SK-N-DZ (cell line): ENCODE measurements at places on chromosomes 11 and 22.

DNA sequence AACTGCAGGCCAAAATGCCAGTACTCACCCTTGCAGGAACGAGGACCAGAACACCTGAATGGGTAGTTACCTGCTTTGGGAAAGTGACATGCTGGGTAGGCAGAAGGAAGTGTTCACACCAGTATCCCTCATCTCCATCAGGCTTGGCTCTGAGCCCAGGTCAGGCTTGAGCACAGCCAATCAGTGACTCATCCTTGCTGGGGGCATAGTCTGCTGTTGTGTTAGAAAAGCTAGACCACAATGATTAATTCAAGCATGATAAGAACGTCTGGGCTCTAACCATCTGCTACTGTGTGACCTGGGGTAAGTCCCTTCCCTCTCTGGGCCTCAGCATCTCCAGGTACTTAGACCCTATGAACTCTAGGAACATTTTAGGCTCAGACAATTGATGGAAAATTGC, 450.4 kb downstream of the MIAT start:
- no peak for DNase-seq

DNA sequence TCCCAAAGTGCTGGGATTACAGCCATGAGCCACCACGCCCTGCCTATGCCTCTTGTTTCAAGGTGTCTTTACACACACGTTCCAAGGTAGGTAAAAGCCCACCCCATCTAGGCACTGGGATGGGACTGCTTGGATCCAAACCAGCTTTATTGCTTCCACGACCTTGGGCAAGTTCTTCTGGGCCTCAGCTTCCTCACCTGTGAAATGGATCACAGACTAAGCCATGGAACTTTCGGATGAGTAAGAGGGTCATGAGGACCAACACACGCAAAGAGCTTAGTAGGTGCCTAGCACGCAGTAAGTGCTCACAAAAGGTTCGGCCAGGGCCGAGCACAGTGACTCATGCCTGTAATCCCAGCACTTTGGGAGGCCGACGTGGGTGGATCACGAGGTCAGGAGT, 15.6 kb downstream of the RHOD start:
- DNase-seq = no peak

DNA sequence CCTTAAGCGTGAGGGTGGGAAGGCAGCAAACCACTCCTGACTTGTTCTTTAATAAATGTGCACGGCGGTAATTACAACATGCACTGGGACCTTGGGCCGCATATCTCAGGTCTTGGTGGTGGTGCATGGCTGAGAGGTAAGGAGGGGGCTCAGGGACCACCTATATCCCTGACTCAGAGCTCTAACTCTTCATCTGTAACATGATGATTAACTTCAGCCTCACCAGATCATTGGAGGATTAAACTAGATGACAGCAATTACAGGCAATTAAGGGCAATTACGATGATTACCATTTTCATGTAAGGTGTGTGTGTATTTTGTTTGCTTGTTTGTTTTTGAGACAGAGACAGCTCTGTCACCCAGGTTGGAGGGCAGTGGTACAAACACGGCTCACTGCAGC, 45.0 kb downstream of the FBLN1 start:
- DNase-seq = no peak

DNA sequence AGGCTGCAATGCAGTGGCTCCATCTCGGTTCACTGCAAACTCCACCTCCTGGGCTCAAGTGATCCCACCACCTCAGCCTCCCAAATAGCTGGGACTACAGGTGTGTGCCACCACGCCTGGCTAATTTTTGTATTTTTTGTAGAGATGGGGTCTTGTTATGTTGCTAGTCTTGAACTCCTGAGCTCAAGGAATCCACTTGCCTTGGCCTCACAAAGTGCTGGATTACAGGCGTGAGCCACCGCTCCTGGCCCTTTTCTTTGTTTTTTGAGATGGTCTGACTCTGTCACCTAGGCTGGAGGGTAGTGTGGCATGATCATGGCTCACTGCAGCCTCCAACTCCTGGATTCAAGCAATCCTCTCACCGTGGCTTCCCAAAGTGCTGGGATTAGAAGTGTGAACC, 21.0 kb downstream of the ARFGAP3 start:
- no peak for DNase-seq

DNA sequence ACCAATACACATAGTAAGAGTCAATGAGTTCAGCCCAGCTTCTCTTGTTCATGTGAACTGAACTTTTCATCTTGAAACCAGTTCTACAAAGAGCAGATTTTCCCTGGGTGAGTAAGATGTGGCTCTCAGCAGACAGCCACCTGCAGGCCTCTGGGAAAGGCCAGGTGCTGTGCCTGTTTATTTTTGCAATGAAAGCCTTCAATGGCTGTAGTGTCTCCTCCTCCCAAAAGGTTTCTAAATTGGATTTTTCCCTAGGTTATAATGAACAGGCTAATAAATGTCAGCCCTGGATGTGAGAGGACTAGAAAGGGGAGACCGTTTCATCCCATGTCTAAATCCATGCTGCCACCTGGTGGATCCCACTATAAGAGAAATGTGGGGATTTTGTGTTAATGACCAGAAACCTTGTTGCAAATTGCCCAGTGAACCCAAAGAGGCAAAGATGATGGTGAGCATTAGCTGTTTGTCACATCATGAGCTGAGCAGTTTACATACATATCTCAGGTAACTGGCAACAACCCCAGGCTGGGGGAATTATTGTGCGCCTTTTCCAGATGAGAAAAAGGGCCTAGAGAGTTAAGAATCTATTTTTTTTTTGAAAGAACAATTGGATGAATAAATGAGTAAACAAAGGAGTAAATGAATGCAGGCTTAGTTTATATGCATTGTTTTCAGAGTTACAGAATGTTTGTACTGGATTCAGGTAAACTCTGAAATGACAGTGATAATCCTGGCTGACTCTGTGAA, 12.7 kb downstream of the C11orf91 start:
- peak; percentile 75 for DNase-seq

DNA sequence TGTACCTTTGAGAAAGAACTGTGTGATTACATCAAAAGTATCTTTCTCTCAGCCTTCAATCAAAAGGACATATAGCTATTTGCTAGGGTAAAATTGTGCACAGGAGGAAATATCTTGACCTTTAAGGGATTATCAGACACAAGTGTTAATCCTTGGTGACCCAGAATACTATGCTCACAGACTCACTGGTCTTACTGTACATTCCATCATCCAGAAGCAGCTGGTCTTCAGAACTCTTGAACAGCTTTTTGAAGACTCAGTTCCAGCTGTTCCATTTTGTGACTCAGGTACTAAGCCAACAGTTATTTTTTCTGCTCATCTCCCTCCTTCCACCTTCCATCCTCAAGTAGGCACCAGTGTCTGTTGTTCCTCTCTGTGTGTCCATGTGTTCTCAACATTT, 19.8 kb downstream of the ZBED5 start:
- no peak for DNase-seq

GRCh38 chr11:94201004-94201465, 72.4 kb downstream of the PANX1 start:
- DNase-seq = no peak

DNA sequence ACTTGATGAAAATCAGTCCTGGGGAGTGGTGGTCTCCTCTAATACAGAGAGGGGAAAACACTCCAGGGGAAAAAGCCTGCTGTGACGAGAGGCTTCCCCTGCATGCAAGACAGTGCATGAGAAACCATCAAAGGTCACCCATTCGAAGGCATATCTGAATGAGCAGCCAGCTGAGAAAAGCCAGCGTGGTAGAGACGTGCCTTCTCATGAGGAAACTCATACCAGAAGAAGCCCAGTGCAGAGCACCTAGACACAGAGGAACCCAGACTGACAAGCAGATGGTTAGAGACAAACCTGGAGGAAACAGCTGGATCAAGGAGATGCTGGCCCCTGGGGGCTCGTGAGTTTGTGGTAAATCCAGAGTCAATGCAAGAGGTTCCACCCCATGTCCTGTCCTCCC, 534.8 kb downstream of the BRD1 start:
- no peak for DNase-seq
